EH (cell line): ENCODE measurements at places on chromosomes 4 and X.

GRCh38 chrX:42678133-42678532 is 99.8 kb downstream of the PPP1R2C start:
- DNase-seq, result peak; percentile 25

DNA sequence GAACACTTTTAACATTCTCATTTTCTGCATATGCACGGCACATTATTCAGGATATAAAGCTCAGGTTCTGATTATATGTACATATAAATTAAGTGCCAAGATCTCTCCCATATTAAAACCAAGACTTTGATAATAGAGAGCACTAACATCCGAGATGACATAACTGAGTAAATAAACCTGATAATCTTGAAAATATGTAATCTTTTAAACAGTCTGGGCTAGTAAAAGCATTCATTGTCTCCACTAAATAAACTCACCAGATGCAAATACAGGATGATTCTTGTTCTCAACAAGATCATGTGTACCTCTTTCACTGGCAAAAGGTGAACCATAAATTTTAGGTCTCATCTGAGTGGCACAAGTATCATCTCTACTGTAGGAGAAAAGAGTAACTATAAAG is 942.2 kb downstream of the TRAM1L1 start:
- DNase-seq, result no peak

DNA sequence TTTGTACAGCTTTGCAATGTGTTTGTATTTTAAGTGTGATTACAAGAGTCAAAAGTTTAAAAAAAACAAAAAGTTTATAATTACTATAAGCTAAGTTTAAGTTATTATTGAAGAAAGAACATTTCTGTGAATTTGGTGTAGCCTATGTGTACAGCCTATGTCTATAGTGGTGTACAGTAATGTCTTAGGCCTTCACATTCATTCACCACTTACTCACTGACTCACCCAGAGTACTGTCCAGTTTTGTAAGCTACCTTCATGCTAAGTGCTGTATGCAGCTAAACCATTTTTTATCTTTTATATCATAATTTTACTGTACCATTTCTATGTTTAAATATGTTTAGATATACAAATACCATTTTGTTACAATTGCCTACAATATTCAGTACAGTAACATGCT is 182.3 kb downstream of the RPA4 start:
- peak; percentile 14 for DNase-seq

GRCh38 chrX:16185725-16186136 is 18.4 kb downstream of the MAGEB17 start:
- DNase-seq, result peak; percentile 91

DNA sequence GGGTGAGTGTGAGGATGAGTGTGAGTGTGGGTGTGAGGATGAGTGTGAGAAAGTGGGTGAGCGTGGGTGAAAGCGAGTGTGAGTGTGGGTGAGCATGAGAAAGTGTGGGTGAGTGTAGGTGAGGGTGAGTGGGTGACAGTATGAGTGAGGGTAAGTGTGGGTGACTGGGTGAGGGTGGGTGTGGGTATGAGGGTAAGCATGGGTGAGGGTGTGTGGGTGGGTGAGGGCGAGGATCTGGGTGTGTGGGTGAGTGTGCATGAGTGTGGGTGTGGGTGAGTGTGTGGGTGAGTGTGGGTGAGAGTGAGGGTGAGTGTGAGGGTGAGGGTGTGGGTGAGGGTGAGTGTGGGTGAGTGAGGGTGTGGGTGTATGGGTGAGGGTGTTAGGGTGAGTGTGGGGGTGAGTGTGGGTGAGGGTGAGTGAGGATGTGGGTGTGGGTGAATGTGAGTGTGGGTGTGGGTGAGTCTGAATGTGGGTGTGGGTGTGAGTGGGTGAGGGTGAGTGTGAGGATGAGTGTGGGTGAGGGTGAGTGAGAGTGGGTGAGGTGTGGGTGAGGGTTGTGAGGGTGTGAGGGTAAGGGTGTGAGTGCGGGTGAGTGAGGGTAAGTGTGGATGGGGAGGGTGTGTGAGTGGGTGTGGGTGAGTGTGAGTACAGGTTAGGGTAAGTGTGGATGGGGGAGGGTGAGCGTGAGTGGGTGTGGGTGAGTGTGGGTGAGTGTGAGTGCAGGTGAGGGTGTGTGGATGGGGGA is 48.9 kb downstream of the ING2 start:
- DNase-seq, result no peak

DNA sequence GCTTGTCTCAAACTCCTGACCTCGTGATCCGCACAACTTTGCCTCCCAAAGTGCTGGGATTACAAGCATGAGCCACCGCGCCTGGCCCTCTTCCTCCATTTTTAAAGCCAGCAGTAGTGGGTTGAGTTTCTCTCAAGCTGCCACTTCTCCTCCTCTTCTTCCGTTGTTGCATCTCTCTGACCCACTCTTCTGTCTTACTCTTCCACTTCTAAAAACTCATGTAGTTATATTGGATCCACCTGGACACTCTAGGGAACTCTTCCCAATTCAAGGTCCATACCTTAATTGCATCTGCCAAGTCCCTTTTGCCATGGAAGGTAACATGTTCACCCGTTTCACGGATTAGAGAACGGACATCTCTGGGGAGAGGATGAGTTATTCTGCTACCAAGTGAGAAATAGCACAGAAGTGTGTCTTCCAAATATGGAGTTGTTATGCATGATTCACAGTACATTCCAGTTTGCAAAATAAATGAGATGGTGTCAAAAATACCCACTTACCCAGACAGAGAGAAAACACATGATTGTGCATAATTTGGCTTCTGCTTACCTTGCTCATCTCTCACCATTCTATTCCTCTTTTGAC is 51.8 kb downstream of the GBA3 start:
- no peak for DNase-seq

DNA sequence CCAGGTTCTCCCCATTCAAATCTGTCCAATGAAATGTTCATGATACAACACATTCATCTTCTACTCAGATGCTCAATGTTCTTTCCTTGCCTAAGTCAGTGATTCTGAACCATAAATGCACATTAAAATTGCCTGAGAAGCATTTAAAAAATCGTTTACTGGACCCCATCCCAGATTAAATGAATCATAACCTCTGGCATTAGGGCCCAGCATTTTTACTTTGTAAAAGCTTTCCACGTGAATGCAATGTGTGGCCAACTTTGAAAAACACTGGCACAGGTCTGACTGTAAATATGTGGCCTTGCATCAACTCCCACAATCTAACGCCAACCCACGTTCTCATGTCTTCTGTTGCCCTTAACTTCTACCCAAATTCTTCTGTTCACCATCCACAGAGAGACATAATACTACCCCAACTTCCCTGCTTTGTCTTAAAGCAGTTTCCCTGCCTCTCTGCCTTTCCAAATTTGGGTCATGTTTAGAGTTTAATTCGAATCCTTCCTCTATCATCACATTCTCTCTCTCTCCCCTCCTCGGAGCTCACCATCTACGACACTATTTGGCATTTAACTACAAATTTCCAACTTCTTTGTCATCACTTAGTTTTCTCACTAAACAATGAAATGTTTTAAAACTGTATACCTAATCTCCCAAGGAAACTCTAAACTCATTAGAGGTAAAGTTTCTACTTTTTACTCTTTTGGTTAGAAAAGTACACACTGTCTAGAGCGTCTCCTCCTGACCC is 78.7 kb downstream of the PRKG2 start:
- peak; percentile 73 for DNase-seq

- no peak for DNase-seq
Observed at GRCh38 chr4:151583157-151583914, 174.4 kb downstream of the FHIP1A start.

GRCh38 chr4:15657366-15657765 is 2.2 kb upstream of the FBXL5 start:
- peak; percentile 44 for DNase-seq

DNA sequence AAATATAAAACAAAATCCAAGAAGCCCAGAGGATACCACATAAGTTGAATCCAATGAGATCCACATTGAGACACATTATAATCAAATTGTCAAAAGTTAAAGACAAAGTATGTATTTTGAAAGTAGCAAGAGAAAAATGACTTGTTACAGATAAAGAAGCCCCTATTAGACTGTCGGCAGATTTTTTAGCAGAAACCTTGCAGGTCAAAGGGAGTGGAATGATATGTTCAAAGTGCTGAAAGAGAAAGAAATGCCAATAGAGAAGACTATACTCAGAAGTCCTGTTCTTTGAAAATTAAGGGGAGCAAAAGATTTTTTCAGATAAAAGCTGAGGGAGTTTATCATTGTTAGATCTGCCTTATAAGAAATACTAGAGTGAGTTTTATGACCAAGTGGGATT is 148.9 kb upstream of the EPHA5 start:
- DNase-seq, result no peak

GRCh38 chrX:70664726-70665125 is 220.1 kb downstream of the DLG3 start:
- peak; percentile 36 for DNase-seq

- DNase-seq, result no peak
Observed at GRCh38 chrX:108178143-108178498, 86.5 kb downstream of the ATG4A start.

- DNase-seq, result no peak
Observed at GRCh38 chr4:86286726-86287125, 73.1 kb downstream of the MAPK10 start.

GRCh38 chrX:149652232-149652981 is 20.8 kb upstream of the TMEM185A start:
- DNase-seq, result no peak

GRCh38 chrX:109347632-109348031 is 134.3 kb downstream of the GUCY2F start:
- peak; percentile 25 for DNase-seq

- no peak for DNase-seq
Observed at GRCh38 chrX:74324131-74324530, 20.2 kb downstream of the ZCCHC13 start.

DNA sequence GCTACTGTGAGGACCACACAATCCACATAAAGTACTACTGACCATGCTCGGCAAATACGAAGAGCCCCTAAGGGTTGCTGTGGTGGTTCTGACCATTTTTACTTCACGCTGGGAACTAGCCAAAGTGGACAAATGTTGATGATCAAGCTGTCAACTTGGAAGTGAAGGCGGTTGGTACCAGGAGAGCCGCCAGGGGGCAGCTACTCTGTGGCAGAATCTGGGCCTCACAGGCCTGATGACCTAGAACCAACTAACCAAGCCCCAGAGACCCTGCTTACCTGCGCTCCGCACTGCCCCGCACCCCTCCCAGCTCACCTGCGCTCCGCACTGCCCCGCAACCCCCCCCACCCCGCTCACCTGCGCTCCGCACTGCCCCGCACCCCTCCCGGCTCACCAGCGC is 5.6 kb downstream of the GAK start:
- DNase-seq, result no peak

- no peak for DNase-seq
Observed at GRCh38 chrX:9983846-9984245, 16.7 kb downstream of the CLDN34 start.

GRCh38 chr4:71558248-71558647 is 219.4 kb downstream of the SLC4A4 start:
- no peak for DNase-seq

- DNase-seq, result no peak
Observed at GRCh38 chr4:5260121-5260520, 208.8 kb downstream of the STK32B start.

DNA sequence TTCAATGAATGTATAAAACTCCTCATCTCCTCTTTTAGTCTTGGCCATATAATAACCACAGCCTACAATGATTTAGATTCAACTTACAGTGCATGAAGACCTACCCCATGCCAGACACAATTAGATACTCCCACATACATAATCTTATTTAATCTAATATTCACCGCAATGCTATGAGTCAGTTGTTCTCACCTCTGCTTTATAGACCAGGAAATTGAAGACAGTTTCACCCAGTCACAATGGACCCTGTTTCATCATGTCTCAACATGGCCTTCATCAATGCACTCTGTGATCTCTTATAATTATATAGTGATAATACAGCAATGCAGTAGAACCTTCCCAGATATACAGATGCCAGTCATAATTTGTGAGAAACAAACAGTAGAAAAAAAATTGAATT is 148.6 kb downstream of the PARM1 start:
- no peak for DNase-seq

- DNase-seq, result no peak
Observed at GRCh38 chrX:46754036-46754435, 4.9 kb downstream of the SLC9A7 start.

DNA sequence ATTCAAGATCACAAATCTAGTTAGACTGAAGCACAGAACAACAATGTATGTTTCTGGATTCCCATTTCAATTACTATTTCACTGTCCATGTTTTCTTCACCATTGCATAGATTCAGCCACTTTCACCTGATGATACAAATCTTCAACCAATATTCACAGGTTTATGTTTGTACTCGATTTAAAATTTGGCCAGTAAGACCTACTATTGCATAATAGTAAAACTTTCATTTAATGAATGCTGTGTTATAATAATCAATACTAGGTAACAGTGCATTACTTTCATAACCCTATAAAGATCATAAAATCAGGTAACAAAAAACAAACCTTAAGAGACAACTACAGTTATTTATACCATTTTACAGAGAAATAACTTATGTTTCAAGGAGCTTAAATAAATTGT is 2209.1 kb downstream of the ARAP2 start:
- DNase-seq, result no peak

DNA sequence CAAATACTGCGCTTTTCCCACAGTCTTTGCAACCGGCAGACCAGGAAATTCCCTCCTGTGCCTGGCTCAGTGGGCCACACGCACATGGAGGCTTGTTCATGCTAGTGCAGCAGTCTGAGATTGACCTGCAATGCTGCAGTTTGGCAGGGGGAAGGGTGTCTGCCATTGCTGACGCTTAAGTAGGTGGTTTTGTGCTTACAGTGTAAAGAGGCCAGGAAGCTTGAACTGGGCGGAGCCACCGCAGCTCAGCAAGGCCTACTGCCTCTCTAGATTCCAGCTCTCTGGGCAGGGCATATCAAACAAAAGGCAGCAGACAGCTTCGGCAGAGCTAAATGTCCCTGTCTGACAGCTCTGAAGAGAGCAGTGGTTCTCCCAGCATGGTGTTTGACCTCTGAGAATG is 390.5 kb upstream of the TECRL start:
- DNase-seq, result no peak

- DNase-seq, result no peak
Observed at GRCh38 chrX:867502-867901, 236.9 kb downstream of the SHOX start.

DNA sequence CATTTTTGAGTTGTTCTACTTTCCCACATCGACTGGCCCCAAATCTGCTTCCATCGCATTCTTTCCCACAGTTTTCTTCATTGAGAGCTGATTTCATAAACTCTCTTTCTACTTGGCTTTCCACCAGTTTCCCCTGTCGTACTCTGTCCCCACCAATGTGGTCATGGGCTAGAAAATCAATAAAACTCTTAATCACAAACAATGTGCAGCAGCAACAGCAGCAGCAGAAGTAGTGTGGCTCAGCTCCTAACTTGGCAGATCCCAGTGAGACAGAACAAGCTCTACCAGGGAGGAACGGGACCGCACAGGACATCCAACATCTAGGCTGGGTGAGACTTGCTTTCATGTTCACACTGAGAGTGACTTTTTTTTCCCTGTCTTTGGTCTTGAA is 3.1 kb upstream of the SETD7 start:
- DNase-seq, result no peak
